ENCODE measurements at places on chromosomes 6 and 20. TPM values are rescaled to one million over a fixed set of nuclear protein-coding genes. Genes with fewer than 3 reads are reported as not detected.

GRCh38 chr20:35695245-35695749, 3.9 kb downstream of the NFS1 start:
- DNase-seq: no peak

- DNase-seq: no peak
These were observed 202.9 kb downstream of the SYNDIG1 start for GRCh38 chr20:24672181-24672880.

DNA sequence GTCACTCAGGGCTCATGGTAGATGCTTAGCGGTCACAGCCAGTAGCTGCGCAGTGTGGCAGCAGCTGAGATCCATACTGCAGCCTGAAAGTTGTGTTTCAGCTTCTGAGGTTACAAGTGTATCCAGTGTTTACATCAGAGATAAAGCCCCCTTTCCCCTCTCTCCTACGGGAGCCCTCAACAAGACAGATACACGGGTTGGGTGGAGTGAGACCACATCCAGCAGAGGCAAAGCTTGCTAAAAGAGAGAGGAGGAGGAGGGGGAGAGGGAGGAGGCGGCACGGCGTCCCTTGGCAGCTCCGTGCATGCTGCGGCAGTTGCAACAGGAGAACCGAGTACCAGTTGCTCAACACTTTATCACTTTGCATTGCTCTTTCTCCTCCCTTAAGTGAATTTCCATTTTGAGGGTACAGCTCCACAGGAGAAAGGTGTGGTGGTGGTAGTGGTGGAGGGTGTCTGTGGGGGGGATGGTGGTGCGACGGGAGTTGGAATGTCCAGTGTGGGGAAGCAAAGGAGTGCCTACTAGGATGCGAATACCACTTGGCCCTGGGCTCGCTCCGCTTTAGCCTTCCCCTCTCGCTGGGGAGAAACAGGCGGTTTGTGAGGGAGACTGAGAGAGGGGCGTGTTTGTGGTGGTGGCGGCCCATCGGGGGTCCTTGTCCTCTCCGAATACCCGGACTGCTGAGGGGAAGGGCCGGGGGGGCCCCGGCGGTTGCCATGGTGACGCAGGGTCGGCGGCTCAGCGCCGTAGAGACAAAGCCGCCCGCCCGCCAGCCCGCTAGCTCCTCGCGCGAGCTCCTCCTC, 405 bp upstream of the RNF182 start:
- DNase-seq: no peak

- DNase-seq: no peak
These were observed 447.8 kb upstream of the BTBD3 start for GRCh38 chr20:11469795-11470435.

ADGRF5 gene
- polyA plus RNA-seq: not detected

DNA sequence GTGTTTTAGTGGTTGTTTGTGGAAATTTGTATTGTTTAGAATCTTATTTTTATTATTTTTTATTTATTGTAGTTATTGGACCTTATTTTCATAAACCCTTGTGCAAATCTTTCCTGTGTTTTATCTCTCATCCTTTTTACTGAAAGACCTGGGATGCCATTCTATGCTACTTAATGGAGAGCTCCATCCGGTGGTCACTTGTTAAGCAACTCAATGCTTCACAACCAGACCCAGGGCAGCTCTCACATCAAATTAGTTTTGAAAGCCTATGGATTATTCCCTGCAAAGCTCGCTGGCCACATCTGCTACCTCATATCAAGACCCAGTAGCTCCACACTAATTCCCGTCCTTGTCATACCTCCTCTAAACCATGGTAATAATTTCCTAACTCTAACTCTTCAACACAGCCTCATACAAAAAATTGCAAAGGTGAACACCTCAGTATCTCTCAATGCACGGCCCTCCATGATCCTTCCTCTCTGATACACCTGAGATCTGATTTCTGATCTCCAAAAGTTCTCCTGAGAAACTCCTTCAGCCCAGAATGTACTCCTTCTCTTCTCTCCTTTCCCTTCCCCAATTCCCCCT, 296.6 kb upstream of the MANEA start:
- DNase-seq: no peak

DNA sequence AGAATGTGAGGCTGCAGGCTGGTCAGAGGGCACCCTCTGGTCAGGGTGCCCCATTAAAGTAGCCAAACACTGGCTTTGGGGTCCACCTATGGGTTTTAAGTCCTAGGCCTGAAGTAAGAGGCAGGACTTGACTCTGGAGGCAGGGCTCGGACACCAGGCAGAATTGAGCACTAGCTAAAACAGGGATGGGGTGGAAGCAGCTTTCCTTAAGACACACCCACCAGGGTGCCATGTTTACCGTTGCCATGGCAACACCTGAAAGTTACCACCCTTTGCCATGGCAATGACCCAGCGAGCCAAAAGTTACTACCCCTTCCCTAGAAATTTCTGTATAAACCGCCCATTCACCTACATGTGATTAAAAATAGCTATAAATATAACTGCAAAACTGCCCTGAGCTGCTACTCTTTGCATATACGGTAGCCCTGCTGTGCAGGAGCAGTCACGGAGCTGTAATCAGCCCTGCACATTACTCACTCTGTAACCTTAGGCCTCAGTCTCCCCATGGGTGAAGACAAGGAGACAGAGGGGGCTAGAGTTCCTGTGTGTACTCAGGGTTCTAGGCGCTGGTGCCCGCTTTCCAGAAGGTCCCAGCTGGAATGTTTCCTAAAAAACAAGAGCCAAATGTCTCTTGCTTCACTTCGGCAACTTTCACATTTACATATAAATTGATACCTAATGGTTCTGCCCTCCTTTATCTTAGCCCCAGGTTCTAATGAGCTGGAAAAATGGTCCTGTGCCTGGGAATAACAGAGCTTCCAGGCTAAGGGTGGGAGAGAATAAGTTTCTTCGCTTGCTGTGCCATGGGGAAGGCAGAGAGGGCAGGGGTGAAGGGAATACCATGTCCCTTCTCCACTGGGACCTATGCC, 27.2 kb upstream of the SRSF6 start:
- no peak for DNase-seq

GRCh38 chr6:44487002-44487401, 99.5 kb downstream of the CDC5L start:
- DNase-seq: no peak

DNA sequence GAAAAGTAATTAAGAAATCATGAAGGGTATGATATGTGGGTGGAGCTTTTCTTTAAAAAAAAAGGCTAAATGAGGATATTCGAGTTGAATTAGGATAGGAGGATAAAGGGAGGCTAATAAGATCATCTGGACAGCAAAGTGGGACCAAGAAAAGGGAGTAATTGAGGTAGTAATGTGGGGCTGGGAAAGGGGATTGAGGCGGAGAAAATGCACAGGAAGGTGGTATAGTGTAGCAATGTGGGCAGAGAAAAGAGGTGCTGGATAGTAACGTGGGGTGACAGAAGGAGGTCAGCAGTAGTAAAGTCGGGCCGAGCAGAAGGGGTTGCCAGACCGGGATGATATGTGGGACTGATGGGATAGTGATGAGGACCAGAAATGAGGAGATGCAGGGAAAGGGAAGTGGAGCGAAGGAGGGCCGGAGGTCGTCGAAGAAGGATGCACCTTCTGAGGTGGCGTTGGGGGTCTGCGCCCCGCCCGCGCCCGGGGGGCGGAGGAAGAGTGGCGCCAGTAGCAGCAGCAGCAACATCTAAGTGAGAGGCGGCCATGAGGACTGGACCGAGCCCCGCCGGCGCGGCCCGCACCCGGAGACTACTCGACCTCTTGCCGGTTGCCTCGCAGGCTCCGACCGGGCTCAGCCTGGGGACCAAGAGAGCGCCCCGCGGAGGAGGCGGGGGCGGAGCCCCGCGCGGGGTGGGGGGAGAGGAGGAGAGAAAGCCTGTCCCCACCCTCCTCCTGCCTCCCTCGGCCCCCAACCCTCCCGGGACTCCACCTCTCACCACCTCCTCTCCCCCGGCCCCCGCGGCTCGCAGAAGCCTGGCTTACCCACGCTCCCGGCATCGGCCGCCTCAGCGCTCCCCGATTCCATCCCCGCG, 887 bp downstream of the GABBR1 start:
- DNase-seq: no peak

UBD gene
- polyA plus RNA-seq: not detected

DNA sequence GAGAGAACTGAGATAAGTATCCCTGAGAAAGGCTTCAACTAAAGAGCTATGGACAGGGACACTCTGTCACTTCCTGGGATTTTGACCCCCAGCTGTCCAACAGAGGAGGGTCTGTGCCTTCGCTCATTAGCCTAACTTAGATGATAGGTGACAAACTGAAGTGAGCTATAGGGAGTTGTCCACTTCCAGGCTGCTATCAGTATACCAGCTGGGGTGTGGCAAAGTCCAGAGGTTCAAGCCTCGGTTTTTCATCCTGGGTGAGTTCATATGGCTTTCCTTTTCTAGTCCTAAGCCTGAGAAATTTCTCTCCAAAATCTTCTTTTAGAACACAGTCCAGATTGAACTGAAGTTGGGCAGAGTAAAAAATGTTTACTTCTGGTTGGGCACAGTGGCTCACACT, 5.9 kb upstream of the PAQR8 start:
- no peak for DNase-seq

GRCh38 chr6:75431379-75431778, 62.2 kb downstream of the FILIP1 start:
- DNase-seq: no peak
